ENCODE measurements at places on chromosomes 1 and 21.

GRCh38 chr1:169149555-169150286 lies 43.2 kb downstream of the ATP1B1 start:
- no peak overlapping the region for H3K27ac ChIP-seq
- no peak overlapping the region for H3K4me3 ChIP-seq
- no peak for DNase-seq
- peaks cover 43% of the 10 kb centered on the region for H3K4me1 ChIP-seq
- no peaks in the 10 kb centered on the region for H3K27me3 ChIP-seq

- no peaks in the 10 kb centered on the region for H3K27me3 ChIP-seq
- no peak overlapping the region for H3K4me3 ChIP-seq
- no peaks in the 10 kb centered on the region for H3K4me1 ChIP-seq
- DNase-seq, result no peak
- no peaks in the 10 kb centered on the region for H3K36me3 ChIP-seq
Observed at GRCh38 chr1:11340233-11340632, 67.2 kb downstream of the UBIAD1 start.

DNA sequence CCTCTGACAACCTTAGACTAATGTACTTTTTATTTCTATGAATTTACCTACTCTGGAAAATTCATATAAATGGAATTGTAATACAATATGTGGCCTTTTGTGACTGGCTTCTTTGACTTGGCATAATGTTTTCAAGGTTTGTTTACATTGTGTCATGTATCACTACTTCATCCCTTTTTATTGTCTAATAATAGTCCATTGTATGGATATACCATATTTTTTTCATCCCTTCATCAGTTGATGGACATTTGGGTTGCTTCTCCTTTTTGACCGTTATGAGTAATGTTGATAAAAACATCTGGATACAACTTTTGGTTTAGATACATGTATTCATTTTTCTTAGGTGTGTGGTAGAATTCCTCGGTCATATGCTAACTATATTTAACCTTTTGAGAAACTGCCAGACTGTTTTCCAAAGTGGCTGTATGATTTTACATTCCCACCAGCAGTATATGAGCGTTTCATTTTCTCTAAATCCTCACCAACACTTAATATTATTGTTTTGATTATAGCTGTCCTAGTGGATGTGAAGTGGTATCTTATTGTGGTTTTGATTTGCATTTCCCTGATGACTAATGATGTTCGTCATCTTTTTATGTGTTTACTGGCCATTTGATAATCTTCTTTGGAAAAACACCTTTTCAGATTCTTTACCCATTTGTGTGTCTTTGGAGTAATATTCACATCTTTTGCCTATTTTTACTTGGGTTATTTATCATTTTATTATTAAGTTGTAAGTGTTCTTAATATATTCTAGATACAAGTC lies 3.5 kb downstream of the RO60 start:
- no peak overlapping the region for H3K4me3 ChIP-seq
- no peak overlapping the region for H3K27ac ChIP-seq
- no peak for DNase-seq

DNA sequence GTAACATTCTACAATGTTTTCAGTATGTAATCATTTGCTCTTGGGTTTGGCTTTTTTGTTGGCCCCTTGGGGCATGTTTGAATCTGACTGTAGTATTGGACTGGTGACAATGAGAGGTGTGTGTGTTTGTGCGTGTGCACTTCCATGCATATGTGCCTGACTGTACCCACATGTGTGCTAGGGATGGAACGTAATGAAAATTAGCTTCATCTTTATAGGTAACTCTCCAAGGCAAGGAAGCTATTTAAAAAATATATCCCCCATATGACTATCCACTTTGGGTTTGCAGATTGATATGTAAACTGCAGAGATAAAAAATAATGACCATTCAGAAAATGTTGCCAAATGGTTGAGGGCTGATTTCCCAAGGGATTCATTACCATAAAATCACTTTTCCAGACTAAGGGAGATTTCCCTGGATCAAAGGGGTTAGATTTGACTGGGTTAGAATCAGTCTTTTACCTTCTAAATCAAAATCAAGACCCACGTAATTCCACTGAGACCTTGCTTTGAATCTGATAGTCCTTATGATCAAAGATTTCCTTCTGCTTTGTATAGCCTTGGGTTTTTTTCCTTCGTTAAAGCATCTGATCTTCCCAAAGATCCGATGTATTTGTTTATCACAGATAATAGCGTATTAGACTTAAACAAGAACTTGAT lies 189.7 kb downstream of the CENPF start:
- no peaks in the 10 kb centered on the region for H3K4me1 ChIP-seq
- H3K27ac ChIP-seq, result no peak overlapping the region
- no peaks in the 10 kb centered on the region for H3K27me3 ChIP-seq
- no peaks in the 10 kb centered on the region for H3K36me3 ChIP-seq
- DNase-seq, result no peak
- no peak overlapping the region for H3K4me3 ChIP-seq

DNA sequence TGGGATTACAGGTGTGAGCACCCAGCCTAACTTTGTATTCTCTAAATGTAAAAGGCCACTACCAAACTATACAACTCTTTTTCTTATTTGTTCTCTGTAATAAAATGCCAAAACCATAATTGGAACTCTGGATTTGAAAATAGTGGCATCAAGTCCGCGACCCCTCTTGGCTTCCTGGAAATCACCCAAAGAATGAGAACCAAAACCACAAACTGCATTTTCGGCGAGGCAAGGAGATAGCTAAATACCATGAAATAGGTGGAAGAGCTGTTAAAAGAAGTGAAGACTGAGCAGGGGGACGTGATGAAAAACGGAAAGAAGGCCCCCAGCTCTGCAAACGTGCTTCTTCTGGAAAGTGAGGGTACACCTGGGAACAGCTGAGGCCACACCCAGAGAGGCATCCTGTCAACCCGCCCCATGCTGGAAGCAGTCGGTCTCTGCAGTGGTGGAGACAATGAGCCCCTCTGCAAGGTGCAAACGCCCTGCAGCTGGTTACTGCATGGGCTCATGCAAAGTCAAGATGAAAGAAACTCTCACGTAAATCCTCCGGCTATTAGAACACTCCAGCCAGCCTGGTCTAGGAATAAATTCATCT lies 22.5 kb downstream of the VPS26C start:
- no peaks in the 10 kb centered on the region for H3K36me3 ChIP-seq
- H3K4me1 ChIP-seq, result no peaks in the 10 kb centered on the region
- no peak overlapping the region for H3K4me3 ChIP-seq
- H3K27ac ChIP-seq, result no peak overlapping the region

GRCh38 chr1:182615468-182616129 lies 11.4 kb upstream of the RGS16 start:
- peak overlapping the region; percentile 27 for H3K4me3 ChIP-seq
- no peaks in the 10 kb centered on the region for H3K36me3 ChIP-seq
- H3K27ac ChIP-seq, result peak overlapping the region; percentile 56

- no peaks in the 10 kb centered on the region for H3K4me1 ChIP-seq
- no peak for DNase-seq
- no peaks in the 10 kb centered on the region for H3K27me3 ChIP-seq
- H3K36me3 ChIP-seq, result no peaks in the 10 kb centered on the region
- H3K4me3 ChIP-seq, result no peak overlapping the region
Observed at GRCh38 chr21:33998402-33998801, 75.0 kb upstream of the MRPS6 start.

- no peaks in the 10 kb centered on the region for H3K36me3 ChIP-seq
- no peak for DNase-seq
- no peak overlapping the region for H3K4me3 ChIP-seq
- H3K27me3 ChIP-seq, result peaks cover 5% of the 10 kb centered on the region
Observed at GRCh38 chr1:234108921-234109320, 204.4 kb downstream of the SLC35F3 start.

GRCh38 chr1:2311184-2312032 lies 79.9 kb downstream of the MORN1 start:
- H3K27me3 ChIP-seq, result no peaks in the 10 kb centered on the region
- peaks cover 16% of the 10 kb centered on the region for H3K36me3 ChIP-seq
- no peak for DNase-seq
- no peaks in the 10 kb centered on the region for H3K4me1 ChIP-seq

GRCh38 chr1:119268879-119269278 lies 99.7 kb upstream of the HAO2 start:
- no peaks in the 10 kb centered on the region for H3K36me3 ChIP-seq
- no peak overlapping the region for H3K4me3 ChIP-seq
- no peak for DNase-seq
- H3K27ac ChIP-seq, result no peak overlapping the region
- H3K4me1 ChIP-seq, result no peaks in the 10 kb centered on the region
- H3K27me3 ChIP-seq, result no peaks in the 10 kb centered on the region

GRCh38 chr1:160500321-160500990 lies 22.6 kb downstream of the SLAMF6 start:
- DNase-seq, result no peak
- no peak overlapping the region for H3K4me3 ChIP-seq
- H3K36me3 ChIP-seq, result no peaks in the 10 kb centered on the region
- H3K4me1 ChIP-seq, result no peaks in the 10 kb centered on the region

- H3K27me3 ChIP-seq, result no peaks in the 10 kb centered on the region
- H3K4me1 ChIP-seq, result no peaks in the 10 kb centered on the region
- H3K4me3 ChIP-seq, result no peak overlapping the region
- H3K27ac ChIP-seq, result no peak overlapping the region
Observed at GRCh38 chr1:45001011-45001481, 10.1 kb downstream of the HECTD3 start.

DNA sequence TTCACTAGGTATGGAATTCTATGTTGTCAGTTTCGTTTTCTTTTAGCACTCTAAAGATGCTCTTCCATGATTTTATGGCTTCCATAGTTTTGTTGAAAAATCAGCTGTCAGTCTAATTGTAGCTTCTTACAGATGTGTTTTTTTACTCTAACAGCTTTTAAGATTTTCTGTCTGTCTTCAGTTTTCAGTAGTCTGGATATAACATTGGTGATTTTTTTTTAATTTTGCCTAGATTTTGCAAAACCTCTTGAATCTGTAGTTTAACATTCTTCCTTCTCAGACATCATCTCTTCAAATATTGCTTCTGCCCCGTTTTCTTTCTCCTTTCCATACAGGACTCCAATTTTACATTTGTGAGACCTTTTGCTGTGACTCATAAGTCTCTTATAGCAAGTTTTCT lies 17.9 kb upstream of the DYRK1A start:
- H3K36me3 ChIP-seq, result no peaks in the 10 kb centered on the region
- H3K4me3 ChIP-seq, result no peak overlapping the region
- H3K4me1 ChIP-seq, result no peaks in the 10 kb centered on the region
- H3K27ac ChIP-seq, result no peak overlapping the region

GRCh38 chr1:2540816-2541492 lies 10.9 kb upstream of the HES5 start:
- H3K36me3 ChIP-seq, result no peaks in the 10 kb centered on the region
- peaks cover 3% of the 10 kb centered on the region for H3K4me1 ChIP-seq
- no peaks in the 10 kb centered on the region for H3K27me3 ChIP-seq
- no peak overlapping the region for H3K4me3 ChIP-seq
